Stimulated activated naive CD4-positive, alpha-beta T cell (primary cell): ENCODE measurements at places on chromosomes 12 and 14.

DNA sequence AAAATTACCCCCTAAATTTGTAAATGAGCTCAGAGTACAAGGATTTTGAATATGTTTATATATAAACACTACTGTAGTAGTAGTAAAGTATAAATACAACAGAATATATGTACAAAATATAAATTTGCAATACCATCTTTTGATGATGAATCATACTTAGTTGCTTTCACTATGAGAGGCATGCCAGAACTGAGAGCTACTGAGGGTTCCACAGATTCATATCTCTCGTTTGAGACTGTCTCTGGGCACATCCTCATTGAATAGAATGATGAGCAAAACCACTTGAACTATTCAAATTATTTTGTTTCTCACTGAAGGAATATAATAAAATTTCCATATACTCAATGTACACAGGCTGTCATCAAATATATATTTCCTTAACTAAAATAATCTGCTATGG lies 417.6 kb downstream of the NAV3 start:
- DNase-seq = no peak

DNA sequence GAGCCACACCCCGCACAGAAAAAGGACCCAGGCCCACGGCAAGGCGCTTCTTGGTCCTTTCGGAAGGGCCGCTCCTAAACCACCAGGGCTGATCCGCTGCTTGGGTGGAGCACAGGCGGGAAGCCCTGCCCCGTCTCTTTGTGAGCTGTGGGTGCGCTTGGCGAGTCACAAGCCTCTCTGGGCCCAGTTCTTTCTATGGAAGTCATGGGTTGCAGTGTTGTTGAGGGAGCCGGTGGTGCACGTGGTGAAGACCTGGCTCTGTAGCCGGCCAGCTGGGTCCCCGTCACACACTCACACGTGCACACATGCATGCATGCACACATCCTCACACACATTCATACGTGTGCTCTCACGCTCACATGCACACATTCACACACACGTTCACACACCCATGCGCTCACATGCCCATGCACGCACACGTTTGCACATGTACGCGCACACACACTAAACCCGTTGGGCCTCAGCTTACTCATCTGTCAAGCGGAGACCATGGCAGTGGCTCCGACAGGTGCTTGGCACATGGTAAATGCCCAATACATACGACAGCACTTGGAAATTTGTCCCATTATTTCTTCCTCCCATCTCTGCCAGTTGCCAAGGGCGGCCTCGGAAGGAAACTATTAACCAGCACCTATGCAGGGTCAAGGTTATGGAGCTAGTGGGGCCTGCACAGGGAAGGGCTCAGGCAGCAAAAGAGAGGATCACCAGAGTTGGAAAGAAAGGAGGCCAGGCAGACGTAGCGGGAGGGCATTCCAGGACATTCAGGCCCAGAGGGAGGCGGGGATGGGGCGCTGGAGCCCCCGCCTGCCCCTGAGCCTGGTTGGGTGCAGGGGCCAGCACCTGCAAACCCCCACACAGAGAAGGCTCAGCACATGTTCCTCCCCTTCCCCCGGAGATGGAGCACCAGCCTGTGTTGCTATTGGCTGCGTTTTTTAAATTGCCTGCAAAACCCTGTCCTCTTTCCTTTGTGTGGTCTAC lies 96.9 kb downstream of the SETD3 start:
- no peak for DNase-seq

DNA sequence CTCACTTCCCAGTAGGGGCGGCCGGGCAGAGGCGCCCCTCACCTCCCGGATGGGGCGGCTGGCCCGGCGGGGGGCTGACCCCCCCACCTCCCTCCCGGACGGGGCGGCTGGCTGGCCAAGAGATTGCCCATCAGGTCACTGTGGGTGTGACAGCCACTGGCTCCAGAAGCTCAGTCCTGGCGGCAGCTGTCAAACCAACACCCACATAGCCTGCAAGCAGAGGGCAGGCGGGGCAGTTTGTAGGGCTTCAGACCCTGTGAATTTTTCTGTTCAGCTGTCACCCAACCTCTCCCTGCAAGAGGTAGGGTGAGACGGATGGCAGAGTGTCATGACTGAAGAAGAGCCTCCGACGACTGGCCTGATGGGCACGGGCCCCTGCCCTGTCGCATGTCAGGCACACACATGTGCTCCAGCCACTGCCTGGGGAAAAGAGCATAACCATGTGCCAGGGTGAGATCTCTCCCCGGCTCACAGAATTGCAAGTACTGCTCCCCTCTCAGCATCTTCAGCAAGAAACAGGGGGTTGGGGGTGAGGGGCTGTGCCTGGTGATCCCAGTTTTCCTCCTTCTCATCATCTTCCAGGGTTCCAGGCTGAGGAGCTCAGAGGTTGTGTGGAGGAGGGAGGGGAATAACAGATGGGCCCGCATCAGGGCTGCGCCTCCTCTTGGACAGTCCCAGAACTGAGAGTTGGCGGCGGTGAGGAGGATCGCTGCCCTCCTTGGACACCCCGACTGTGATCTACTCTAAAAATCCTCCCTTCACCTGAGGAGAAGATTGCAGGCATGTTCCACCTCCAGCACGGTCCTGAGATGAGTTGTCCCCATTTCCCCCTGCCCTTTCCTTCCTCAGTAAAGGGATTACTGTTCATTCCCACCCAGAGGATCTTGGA lies 11.2 kb upstream of the PRPH start:
- no peak for DNase-seq

DNA sequence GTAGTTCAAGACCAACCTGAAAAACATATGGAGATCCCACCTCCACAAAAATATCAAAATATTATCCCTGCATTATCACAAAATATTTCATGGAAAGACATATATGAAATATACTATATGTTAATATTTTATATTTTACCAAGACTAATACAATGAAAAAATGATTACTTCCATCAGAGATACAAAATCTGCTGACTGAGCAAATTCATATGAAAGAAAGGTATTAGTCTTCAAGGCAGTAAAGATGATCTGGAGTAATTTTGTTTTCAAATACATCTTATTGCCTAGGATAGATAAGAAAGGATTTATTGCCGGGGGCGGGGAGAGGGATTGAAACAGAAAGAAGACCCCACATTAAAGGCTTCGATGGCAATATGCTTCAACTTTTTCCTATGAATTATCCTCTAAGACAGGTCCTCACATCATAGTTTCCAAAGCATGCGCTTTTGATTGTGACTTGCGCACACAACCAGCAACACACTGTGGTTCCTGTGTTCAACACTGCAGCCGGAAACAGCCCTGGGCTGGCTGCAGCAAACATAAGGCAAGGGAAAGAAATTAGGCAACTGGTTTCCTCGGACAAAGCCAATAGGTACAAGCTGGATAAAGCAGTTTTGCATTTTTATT lies 83.2 kb downstream of the SPPL3 start:
- peak; percentile 3 for DNase-seq

- no peak for DNase-seq
Measured at GRCh38 chr12:26028953-26029735, 70.7 kb downstream of the RASSF8 start.
